EL (cell line): ENCODE measurements at places on chromosomes 1 and 21.

- no peak for DNase-seq
These were observed 13.4 kb downstream of the RCSD1 start for GRCh38 chr1:167643441-167643840.

DNA sequence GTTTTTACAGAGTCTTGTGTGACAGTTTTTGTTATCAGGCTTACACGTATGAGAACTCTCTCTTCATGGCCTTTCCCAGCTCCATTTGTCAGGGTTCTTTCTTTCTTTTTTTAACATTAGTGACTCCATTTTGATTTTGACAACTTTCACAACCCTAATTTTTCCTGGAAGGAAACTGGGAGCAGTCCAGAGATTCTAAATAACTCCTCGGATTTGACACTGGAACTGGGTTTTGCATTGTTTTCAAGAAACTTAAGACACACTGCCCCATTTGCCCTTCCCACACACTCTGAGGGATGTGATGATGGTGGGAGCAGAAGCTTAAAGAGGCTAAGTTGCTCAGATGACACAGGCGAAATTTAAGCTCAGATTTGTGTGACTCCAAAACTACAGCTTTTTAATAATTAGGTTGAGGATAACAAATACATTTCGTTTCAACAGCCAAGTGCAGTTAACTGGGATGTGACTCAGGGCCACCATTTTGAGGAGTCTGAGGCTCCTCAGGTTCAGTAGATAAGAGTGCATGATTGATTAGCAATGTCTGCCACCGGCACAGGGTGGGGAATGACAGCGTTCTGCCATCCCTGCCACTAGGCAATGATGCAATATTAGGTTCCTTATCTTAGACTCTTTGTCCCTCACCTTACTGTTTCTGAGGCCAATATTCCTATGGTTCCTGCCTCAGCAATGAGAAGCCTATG is 95.1 kb upstream of the ATP1A1 start:
- no peak for DNase-seq

- DNase-seq = no peak
These were observed 126.0 kb upstream of the UBE2U start for GRCh38 chr1:64077281-64077940.

- DNase-seq = no peak
These were observed 54.7 kb downstream of the RHBG start for GRCh38 chr1:156423422-156424352.

DNA sequence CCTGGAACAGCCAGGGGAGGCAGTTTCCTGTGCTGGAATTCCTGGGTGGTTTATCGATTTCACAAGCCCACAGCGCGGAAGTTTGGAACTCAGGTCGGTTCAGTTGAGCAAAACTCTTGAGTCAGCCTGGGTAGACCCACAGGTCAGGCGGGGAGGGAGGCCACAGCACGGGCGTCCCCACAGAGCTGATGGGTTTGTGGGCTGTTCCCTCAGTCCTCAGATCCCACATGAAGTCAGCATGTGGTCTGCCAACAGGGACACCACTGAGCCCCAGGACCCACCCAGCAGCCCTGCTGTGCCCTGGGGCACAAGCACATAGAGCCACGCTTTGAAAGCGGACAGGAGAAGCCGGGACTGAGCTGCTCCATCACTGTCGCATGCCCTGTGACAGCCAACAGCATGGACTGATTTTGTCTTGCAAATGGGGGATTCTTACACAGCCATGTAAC is 17.4 kb downstream of the BMP8A start:
- DNase-seq = peak; percentile 46

- DNase-seq = no peak
These were observed 8.6 kb downstream of the CTSE start for GRCh38 chr1:206015071-206015470.

DNA sequence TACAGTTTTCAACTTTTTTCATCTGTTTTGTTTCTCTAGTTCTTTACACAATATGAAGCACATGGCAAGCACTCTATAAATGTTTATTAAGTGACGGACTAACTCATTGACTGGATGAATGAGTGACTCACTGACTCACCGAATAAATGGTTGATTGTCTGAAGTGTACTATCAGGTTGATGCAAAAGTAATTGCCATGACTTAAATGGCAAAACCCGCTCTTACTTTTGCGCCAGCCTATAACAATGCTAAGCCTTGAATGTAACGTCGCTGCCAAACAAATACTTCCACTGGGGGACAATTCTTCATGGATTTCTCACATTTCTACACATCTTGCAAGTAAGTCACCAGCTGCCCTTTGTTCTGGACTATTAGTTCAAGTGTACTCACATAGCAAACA is 109.0 kb upstream of the KCTD3 start:
- no peak for DNase-seq

DNA sequence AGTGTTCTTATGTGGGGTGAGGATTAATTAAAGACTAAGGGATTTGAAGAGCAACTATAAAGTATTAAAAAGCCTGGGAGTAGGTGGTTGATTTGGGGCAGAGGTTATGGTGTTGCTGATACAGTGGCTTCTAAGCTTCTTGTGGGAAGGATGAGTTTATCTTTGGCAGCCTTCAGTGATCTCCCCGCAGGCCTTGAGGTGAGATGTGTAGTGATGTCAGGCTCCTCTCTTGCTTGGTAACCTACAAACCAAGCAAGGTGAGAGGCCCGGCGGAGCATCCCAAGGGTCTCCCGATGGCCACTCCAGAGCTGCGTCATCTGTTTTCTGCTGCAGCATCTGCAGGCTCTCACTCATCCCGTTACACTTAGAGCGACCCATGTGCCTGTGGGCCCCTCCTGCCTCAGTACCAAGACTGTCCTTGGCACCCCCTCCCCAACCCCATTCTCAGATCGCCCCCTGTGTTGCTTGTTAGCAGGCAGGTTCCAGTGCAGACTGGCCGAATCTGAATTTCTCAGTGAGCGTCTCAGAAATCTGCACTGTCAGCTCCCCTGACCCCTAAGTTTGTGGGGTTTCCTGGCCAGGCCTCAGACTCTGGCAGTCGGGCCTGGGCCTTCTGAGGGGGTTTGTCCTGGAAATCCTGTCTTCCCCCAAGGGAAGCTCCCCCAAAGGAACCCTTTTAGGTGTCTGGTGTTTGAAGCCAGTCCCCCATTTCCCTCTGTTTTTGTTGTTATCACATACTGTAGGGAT is 77.9 kb downstream of the GALNT2 start:
- no peak for DNase-seq

GRCh38 chr1:28314547-28314941 is 14.3 kb upstream of the MED18 start:
- DNase-seq = no peak

DNA sequence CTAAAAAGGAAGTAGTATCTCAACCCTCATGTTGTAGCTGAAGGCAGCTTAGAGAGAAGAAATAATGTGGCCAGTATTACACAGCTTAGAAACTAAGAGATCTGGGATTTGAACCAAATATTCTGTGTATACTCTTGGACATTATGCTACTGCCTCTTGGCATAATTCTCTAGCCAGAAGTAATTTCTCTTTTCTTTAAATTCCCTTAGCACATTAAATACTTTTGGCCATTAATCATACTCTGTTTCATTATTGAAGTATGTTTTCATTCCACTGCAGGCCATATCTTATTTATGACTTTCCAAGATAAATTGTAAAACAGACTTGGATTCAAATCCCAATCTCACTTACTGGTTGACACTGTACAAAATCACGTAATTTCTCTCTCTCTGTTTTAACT is 181.3 kb upstream of the SPAG17 start:
- DNase-seq = peak; percentile 61

DNA sequence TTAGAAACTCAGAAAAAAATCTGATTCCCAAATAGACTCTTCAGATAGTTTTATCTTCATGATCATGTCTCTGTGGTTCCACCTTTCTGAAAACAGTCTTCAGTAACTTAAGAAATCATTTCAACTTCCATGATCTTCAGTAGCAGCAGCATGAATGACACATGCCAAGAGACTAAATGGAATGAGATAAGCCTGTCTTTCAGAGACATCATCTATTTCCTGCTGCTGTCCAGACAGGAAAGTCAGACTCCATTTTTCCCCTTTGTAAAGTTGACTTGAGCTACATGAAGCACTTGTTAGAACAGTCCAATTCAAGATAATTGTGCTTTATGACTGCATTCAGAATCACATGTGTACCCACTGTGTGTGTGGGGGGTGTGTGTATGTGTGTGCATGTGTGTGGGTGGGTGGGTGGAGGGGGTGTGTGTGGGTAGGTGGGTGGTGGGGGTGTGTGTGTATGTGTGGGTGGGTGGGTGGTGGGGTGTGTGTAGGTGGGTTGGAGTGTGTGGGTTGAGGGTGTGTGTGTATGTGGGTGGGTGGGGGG is 58.8 kb downstream of the CLIC4 start:
- DNase-seq = no peak

GRCh38 chr1:46735708-46736324 is 16.9 kb upstream of the EFCAB14 start:
- DNase-seq = peak; percentile 60

DNA sequence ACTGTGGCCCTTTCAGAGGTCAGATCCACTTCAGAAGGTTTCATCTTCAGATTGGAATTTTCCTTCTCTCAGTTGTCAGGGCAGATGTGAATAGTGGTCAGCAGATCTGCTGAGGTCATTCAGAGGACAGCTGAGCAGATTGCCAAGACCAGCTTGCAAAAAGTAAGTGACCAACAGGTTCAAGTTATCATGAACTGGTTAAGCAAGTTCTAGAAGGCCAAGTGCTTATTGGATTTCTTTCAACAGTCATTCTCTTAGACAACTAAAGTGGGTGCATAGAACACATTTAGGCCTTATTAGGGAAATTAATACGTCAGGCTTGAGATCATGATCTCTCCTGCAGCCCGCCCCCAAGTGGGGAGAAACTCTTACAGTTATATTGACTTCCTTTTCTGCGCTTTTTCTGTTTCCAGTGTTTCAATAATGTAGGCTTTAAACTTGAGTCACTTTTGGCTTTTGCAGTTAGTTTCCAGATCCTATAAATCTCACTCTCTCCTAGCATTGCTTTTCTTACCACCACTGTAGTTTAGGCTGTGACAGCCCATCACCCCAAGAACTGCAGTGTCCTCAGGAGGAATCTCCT is 96.4 kb downstream of the C1orf21 start:
- DNase-seq = peak; percentile 73

GRCh38 chr1:159854116-159854692 is 8.3 kb downstream of the VSIG8 start:
- DNase-seq = peak; percentile 71

GRCh38 chr1:243715285-243715684 is 134.8 kb downstream of the AKT3 start:
- DNase-seq = peak; percentile 26

DNA sequence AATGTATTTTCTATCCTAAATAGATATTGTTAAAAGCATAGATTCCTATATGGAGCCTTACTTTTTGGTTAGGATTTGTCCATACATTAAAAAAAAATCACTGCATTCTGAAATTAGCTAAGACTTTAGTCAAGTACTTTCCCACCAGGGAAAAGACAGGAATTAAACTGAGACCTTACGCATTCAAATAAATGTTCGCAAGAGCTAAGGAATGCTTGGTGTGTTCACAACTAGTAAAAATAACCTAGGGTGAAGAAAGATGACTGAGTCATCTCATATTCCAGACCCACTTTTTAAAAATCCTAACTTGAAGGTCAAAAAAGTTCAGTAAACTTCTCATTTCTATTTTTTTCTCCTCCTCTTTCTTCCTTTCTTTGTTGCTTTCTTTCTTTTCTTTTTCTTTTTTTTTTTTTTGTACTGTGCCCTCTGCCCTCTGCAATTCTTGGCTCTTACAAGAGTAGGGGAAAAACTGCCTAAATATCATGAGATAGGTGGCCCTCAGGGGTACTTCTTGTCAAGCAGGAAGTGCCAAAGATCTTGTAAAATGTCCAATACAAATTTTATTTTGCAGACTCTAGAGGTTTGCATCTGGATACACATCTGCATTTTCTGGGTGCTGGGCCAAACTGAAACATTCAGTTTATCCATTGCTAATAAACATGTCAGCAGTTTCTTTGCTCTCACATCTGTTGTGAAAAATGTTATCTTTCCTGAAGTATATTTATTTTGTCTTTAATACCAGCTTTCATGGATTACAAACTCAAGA is 121.4 kb upstream of the GORAB start:
- peak; percentile 79 for DNase-seq

GRCh38 chr1:150874455-150875196 is 1.8 kb downstream of the ARNT start:
- DNase-seq = no peak

DNA sequence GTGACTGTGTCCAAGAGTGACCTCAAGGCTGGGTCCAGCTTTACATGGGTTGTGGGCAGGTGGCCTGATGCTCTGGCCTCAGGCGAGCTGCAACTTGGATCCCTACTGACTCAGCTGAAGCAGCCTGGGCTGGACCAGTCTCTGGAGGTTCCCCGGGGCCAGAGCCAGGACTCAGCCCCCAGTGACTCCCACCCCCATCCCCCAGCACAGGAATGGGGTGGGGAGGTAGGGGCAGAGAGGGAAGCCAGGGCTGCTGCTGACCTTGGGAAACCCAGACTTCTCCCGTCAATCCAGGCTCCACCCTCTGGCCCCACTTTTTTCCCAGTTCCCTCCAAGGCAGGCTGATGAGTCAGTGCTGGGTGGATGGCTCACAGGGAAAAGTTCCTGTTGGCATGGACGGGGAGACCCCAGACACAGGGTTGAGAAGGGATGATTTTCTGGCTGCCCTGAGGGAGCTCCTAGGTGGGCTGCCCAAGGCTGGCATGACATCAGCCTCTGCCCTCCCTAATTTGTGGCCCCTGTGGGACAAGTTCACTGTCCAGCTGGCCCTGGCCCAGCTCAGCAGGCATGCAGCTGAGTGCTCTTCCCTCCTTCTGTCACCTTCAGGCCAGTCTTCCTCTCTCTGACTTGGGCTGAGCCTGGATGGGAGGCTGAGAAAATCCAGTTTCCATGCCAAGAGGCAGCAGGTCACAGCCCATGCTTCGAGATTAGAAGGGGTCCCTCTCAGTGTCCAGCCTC is 2.2 kb downstream of the ZC3H12A start:
- peak; percentile 94 for DNase-seq

DNA sequence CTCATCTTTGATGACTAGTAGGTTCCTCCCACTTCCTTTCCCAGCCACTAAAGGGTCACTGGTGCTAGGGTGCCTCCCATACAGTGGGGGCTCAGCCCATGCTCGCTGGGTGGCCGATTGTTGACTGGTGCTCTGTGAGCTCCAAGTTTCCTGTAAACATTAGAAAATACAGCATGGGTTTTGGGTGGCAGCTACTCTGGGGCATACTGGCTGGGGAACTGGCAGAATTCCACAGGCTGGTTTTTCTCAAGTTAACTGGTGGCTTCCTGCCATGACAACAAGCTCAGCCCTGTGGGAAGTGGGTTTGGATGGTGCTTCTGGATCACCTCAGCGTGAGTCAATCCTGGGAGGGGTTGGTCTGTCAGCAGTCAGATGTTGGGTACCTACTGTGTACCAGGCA is 28.7 kb upstream of the CRNN start:
- DNase-seq = peak; percentile 22

- DNase-seq = no peak
These were observed 37.2 kb downstream of the ADCY10 start for GRCh38 chr1:167876597-167877175.

- DNase-seq = no peak
These were observed 71.0 kb downstream of the DYRK1A start for GRCh38 chr21:37437376-37438080.
